Activated CD8-positive, alpha-beta T cell treated with anti-CD3 and anti-CD28 coated beads, Interleukin-2, amount 10 ng/mL, durations not matched to agents 7 days and 5 days (primary cell): ENCODE measurements at places on chromosomes 4 and X. TPM values are rescaled to one million over a fixed set of nuclear protein-coding genes. Genes with fewer than 3 reads are reported as not detected.

GRCh38 chrX:137771537-137771936, 205.6 kb downstream of the ZIC3 start:
- H3K4me3 ChIP-seq, result no peak overlapping the region

DNA sequence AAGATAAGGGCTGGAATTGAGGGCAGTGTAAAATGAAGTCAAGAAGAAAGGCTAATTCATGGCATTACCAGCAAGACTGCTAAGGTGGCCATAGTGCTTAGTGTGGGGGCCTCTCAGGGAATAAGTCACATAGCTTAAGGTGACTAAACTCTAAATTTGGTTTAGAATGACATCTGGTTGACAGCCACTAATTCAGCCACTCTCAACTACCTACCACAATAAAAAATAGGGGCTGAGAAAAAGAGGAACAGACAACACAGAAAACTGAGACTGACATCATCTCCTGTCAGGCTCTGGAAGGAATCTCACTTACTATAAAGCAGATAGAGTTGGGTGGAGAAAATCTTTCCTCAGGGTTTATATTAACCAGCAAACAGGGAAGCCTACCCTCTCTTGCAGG, 96.9 kb downstream of the CHRDL1 start:
- H3K27me3 ChIP-seq, result no peaks in the 10 kb centered on the region
- no peak for DNase-seq
- no peak overlapping the region for H3K27ac ChIP-seq
- H3K4me3 ChIP-seq, result no peak overlapping the region

GRCh38 chrX:2689773-2690666, 1.1 kb upstream of the CD99 start:
- no peak overlapping the region for H3K27ac ChIP-seq
- no peak for DNase-seq
- H3K27me3 ChIP-seq, result no peaks in the 10 kb centered on the region
- peak overlapping the region; percentile 72 for H3K4me3 ChIP-seq
- H3K4me1 ChIP-seq, result peaks cover 26% of the 10 kb centered on the region
- H3K36me3 ChIP-seq, result peaks cover 29% of the 10 kb centered on the region

DNA sequence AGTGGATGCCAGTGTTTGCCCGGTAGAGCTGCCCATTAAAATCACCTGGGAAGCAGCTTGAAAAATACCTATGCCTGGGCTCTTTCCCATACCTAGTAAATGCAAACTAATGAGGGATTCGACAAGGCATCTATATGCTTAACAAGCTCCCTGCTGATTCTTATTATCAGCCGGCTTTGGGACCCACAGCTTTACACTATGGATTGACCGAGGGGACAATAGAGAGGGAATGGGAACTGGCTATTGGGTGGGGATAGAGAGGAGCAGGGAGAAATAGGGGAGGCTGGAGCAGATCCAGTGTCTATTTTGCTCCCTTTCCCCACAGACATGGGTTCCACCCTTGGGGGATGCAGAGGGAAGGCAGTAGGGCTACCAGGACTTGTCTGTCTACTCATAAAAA, 103.1 kb upstream of the TEX13D start:
- DNase-seq, result no peak
- H3K27me3 ChIP-seq, result no peaks in the 10 kb centered on the region
- no peaks in the 10 kb centered on the region for H3K36me3 ChIP-seq
- H3K4me3 ChIP-seq, result no peak overlapping the region
- H3K27ac ChIP-seq, result no peak overlapping the region

GRCh38 chr4:76219299-76220055, 5.9 kb upstream of the SCARB2 start:
- no peaks in the 10 kb centered on the region for H3K36me3 ChIP-seq
- H3K4me3 ChIP-seq, result no peak overlapping the region
- no peak overlapping the region for H3K27ac ChIP-seq
- H3K27me3 ChIP-seq, result peaks cover 16% of the 10 kb centered on the region

DNA sequence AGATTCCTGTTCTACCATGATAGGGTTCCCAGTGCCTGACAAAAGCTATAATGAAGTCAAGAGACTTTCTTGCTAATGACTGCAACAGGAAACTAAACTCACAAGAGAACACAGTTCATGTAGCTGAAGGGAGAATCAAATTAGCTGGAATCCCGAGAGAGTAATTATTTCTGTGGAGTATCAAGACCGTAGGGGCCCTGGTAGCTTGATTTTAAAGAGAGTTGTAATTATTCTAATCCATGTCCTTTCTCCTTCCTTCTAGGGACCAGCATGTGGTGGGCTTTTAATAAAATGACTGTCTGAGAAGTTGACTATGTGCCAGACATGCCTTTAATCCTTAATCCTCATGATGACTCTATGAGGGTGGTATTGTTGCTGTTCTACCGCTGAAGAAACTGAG, 1.7 kb upstream of the TRPC5OS start:
- no peaks in the 10 kb centered on the region for H3K27me3 ChIP-seq
- H3K4me3 ChIP-seq, result no peak overlapping the region
- no peak overlapping the region for H3K27ac ChIP-seq
- H3K36me3 ChIP-seq, result no peaks in the 10 kb centered on the region
- DNase-seq, result no peak

DNA sequence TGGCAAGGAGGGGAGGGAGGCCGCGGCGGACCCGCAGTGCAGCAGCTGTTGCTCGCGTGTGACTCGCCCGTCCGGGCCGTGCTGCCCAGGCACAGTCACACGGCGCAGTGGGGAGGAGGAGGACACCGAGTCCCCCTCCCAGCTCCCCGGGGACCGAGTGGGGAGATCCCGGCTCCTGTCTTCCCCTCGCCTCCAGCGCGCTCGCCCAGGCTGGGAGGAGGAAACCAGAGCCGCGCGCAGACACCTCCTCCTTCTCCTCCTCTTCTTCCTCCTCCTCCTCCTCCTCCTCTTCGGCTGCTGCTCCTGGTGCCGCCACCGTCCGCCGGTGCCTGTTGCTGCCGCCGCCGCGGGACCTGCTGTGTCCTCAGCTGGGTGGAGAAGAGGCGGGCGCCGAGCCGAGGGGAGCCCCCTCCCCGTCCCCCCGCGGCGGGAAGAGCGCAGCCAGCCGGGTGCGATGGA, at the start of gene TBC1D1:
TSS of gene TBC1D1 (plus strand) at position 284 of the 459 bp plus-strand sequence. CDS start 11,012 bp downstream, outside the sequence.
- peak; percentile 62 for DNase-seq
- H3K27me3 ChIP-seq, result no peaks in the 10 kb centered on the region
- H3K36me3 ChIP-seq, result peaks cover 23% of the 10 kb centered on the region
- H3K4me1 ChIP-seq, result peaks cover 44% of the 10 kb centered on the region
- H3K27ac ChIP-seq, result peak within 1 kb of the TSS; percentile 97
- H3K4me3 ChIP-seq, result peak within 1 kb of the TSS; percentile 95

- no peaks in the 10 kb centered on the region for H3K4me1 ChIP-seq
- DNase-seq, result no peak
Measured at GRCh38 chrX:4708970-4709760, 995.7 kb upstream of the PRKX start.

GRCh38 chr4:89685277-89685676, 151.7 kb downstream of the SNCA start:
- peak overlapping the region; percentile 5 for H3K27ac ChIP-seq
- peaks cover 6% of the 10 kb centered on the region for H3K27me3 ChIP-seq
- H3K36me3 ChIP-seq, result no peaks in the 10 kb centered on the region
- no peak for DNase-seq

DNA sequence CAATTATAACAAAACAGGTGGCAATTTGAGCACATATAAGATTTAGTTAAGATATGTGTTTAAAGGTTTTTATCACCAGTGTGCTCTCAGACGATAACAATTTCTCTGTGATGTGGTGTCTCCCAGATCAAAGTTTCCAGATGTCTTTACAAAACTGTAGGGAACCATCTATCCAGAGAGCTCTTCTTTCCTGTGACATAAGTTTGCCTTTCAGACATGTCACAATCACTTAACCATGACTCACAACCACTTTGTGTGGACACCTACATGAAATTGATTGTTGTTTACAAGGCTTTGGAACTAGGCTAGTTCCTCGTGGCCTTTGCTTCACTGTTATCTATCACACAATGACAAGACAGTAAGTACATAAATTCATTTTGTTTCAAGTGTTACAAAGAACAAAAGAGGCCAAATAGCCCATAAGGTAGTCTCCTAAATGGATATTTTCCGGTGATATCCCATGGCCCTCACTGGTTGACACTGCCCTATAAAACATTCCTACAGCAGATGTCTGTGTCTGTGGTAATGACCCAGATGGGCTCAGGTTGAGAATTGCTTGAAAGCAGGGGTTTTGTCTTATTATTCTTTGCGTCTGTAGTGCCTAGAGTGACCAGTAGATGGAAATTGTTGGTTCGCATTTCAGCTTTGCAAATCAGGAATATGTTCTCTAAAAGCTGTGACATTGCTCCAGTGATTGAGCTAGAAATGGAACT, 297.8 kb upstream of the FAM241A start:
- H3K4me3 ChIP-seq, result no peak overlapping the region
- H3K27me3 ChIP-seq, result no peaks in the 10 kb centered on the region
- H3K27ac ChIP-seq, result no peak overlapping the region
- no peaks in the 10 kb centered on the region for H3K36me3 ChIP-seq

DNA sequence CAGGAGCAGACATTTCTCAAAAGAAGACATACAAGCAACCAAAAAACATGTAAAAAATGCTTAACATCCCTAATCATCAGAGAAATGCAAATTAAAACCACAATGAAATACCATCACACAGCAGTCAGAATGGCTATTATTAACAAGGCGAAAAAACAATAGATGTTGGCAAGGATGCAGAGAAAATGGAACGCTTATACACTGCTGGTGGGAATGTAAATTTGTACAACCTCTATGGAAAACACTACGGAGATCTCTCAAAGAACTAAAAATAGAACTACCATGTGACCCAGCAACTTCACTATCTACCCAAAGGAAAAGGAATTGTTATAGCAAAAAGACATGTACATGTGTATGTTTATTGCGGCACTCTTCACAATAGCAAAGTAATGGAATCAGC, 71.5 kb downstream of the PPP4R3C start:
- no peaks in the 10 kb centered on the region for H3K4me1 ChIP-seq
- H3K27me3 ChIP-seq, result no peaks in the 10 kb centered on the region
- H3K4me3 ChIP-seq, result no peak overlapping the region
- no peaks in the 10 kb centered on the region for H3K36me3 ChIP-seq

DNA sequence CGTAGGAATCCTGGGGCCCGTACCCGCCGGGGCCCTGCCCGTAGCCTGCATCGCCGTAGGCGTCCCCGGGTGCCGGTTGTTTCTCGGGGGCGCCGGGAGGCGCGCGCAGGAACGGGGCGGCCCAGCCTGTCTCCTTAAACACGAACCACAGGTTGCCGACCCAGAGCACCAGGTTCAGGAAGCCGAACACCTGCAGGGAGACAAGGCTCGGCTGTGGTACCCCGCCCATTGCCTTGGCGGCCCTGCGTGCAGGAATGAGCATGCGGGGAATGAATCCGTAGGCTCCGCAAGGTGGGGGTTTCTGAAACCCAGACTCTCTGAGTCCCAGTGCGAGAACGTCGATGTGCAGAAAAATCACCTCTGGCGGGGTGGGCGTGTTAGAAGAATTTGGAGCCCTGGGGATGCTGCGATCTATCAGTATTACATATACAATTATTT, 5.4 kb upstream of the PRICKLE3 start:
- H3K4me1 ChIP-seq, result peaks cover 42% of the 10 kb centered on the region
- peak overlapping the region; percentile 89 for H3K4me3 ChIP-seq
- no peaks in the 10 kb centered on the region for H3K27me3 ChIP-seq
- H3K36me3 ChIP-seq, result no peaks in the 10 kb centered on the region
- H3K27ac ChIP-seq, result peak overlapping the region; percentile 93
- DNase-seq, result peak; percentile 44

- H3K4me3 ChIP-seq, result no peak overlapping the region
- peaks cover under 1% of the 10 kb centered on the region for H3K27me3 ChIP-seq
- no peaks in the 10 kb centered on the region for H3K36me3 ChIP-seq
- peaks cover 3% of the 10 kb centered on the region for H3K4me1 ChIP-seq
- no peak overlapping the region for H3K27ac ChIP-seq
Measured at GRCh38 chr4:4260185-4260751, 12.2 kb upstream of the TMEM128 start.

- no peak overlapping the region for H3K4me3 ChIP-seq
- peaks cover 5% of the 10 kb centered on the region for H3K4me1 ChIP-seq
- H3K27ac ChIP-seq, result no peak overlapping the region
- peaks cover 30% of the 10 kb centered on the region for H3K36me3 ChIP-seq
Measured at GRCh38 chrX:63330681-63331080, 20.5 kb downstream of the SPIN4 start.

- H3K4me3 ChIP-seq, result peak overlapping the region; percentile 98
- H3K4me1 ChIP-seq, result peaks cover 26% of the 10 kb centered on the region
- no peaks in the 10 kb centered on the region for H3K27me3 ChIP-seq
- H3K27ac ChIP-seq, result peak overlapping the region; percentile 100
- peaks cover 22% of the 10 kb centered on the region for H3K36me3 ChIP-seq
- DNase-seq, result no peak
Measured at GRCh38 chrX:74613370-74614092, 893 bp downstream of the RLIM start.

DNA sequence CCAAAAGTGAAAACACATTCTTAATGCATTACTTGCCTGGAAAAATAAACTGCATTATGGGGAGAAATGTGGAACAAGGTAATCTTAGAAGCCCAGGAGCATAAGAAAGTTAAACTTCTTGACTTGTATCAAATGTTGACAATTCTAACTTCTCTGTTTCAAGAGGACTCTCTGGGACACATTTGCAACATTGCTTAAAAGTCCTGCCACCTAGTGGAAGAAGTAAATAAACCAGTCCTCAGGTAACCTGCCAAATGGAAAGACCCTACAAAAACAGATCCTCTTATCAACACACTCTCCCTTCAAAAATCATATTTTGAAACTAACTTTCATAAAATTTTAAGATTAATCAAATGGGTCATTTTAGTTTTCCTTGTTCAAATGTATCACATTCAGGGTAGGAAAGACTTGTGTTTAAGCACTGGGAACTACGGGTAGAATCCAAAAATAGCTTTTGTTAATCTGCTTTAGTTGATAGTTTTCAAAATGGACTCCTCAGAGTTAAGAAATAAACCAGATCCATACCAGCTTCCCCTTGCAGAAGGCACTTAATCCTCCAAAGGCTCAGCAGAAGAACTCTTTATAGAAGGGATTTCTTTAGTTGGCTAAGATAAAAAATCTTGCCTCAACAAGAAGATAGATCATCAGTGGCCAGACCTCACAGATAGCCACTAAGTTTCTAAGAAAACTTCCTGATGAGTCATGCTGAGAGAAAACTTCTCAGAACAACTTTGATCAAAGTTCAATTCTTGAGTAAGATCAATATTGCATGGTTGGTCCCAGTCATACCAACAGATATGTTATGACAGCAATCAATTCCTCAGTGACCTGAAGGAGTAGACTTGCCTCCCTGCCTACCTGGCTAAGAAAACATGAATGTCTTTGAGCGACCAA, 141.7 kb downstream of the HHIP start:
- no peak overlapping the region for H3K27ac ChIP-seq
- H3K4me1 ChIP-seq, result no peaks in the 10 kb centered on the region
- DNase-seq, result no peak
- H3K4me3 ChIP-seq, result no peak overlapping the region

- H3K36me3 ChIP-seq, result no peaks in the 10 kb centered on the region
- no peak overlapping the region for H3K27ac ChIP-seq
- no peak for DNase-seq
Measured at GRCh38 chr4:15385515-15385914, 42.3 kb upstream of the C1QTNF7 start.

Gene PHEX
- total RNA-seq, result 0.24 TPM

Gene PALLD
- total RNA-seq, result 1.2 TPM

Gene PPP2R2C
- total RNA-seq, result not detected

Gene CSN1S1
- total RNA-seq, result not detected

Gene SPARCL1
- total RNA-seq, result not detected

Gene GLRA2
- total RNA-seq, result not detected

Gene C4orf36
- total RNA-seq, result 0.37 TPM

Gene EFHC2
- 0.31 TPM for total RNA-seq

Gene IL2RG
- total RNA-seq, result 351 TPM
